ENCODE measurements at places on chromosomes 3 and 15.

GRCh38 chr15:78325092-78325843 lies 14.9 kb upstream of the CRABP1 start:
- no peak for DNase-seq

- DNase-seq = peak; percentile 99
Observed at GRCh38 chr3:101676765-101677435, at the start of gene ZBTB11. Gene ZBTB11, minus strand, starts transcription at chr3:101677132. Its CDS starts 218 bp downstream, at chr3:101676914.

DNA sequence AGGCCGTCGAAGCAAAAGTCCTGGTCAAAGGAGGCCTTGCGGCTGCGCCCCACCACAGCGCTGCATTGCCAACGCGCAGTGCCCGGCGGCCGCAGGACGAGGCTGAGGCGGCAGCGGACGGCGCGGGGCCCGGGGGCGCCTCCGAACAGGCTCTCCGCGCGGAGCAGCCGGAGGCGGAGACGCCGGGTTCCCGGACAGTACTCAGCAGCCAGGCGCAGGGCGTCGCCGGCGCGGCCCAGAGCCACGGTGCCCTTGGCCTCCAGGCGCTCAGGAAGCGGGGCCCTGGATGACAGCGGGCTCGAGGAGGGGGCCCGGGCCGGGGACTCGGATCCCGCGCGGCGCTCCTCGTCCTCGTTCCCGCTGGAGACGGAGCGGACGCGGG lies 1.1 kb downstream of the C2CD4B start:
- no peak for DNase-seq

DNA sequence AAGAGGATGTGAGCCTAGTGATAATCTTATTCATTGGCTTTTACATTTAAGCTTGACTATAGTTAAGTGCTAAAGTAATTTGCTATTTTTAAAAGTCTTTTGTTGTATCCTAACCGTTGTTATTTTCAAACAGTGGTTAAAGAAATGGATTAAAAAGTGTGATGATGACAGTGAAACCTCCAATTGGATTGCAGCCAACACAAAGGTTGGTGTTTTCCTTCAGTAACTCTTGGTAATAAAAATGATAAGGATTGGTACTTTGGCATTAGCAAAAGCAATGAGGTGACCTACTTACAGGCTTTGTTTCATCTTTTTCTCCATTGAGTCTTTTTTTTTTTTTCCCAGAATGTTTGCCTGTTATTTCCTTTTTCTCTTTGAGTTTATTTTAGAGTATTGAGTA lies 87.5 kb upstream of the GOLGA6B start:
- DNase-seq = no peak

- DNase-seq = no peak
Observed at GRCh38 chr3:37163262-37164015, 10.9 kb downstream of the LRRFIP2 start.

- no peak for DNase-seq
Observed at GRCh38 chr15:84929795-84930603, 45.5 kb downstream of the SLC28A1 start.

DNA sequence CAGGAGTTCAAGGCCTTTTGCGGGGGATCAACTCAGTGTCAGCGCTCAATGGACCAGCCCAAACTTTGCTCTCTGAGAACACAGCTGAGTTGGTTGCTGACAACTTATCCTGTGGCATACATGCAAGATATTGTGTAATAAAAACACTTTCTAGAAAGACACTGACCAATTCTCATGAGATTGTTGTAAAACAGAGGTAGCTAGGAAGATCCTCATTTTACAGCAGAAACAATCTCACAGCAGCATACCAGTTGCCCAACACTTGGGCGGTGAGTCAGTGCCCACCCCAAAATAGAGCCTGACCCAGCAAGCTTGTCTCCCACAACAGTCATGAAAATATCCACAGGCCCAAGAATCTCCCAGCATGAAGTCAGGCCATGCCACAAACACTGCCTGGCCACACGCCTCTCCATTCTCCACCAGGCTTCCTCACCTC lies 18.2 kb downstream of the KLHL6 start:
- DNase-seq = no peak

DNA sequence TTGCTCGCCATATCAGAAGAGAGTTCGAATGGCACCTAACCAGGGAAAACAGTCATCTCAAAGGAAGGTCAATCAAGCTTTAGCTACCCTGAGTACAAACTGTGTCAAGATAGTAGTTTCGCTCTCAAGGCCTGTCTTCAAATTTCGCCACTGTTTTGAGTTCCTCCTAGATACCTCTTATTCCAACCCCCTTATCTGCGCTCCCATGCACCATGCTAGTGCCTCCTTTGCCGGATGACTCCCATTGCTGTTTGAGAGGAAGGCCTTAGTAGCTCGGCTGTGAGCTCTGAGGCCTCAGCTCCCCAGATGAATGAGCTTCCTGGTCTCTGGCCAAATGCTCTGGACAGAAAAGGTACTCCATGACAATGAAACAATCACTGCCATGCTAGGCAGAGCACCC lies 256.0 kb downstream of the ULK4 start:
- no peak for DNase-seq

DNA sequence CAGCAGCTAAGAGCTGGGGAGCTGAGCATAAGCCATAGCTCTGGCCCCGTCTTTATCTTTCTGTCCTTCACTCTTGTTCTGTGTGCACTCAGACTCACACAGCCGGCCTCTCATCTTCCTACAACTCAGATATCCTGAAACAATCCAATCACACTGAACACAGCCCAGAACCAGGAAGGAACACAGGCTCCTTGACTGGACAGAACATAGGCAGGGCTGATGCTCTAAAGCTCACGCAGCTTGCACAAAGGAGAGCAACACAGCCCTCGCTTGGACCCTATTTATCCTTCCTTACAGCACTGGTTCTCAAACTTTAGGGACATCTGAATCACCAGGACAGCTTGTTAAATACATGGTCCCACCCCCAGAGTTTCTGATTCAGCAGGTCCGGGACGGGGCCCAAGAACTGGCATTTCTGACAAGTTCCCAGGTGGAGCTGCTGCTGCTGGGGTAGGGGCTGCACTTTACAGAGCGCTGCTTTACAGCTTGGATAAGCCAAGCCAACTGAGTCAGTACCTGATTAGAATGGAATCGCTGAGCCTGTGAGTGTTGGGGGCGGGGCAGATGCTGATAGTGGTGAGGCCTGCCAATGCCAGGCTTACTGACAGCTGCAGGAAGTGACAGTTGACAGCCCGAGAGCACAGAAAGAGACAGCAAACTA lies 65.1 kb downstream of the MRPL46 start:
- no peak for DNase-seq

DNA sequence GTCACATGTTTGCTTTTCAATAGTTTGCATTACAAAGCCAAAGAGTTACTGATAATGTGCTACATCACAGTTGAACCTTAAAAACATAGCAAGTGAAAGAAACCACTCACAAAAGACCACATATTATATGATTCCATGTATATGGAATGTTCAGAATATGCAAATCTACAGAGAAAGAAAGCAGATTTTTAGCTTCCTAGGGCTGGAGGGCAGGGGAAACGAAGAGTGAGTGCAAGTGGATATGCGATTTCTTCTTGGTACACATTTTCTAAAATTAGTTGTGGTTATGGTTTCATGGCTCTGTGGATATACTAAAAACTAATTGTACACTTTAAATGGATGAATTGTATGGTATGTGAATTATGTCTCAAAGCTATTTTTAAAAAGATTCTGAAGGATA lies 4.0 kb upstream of the GBE1 start:
- DNase-seq = no peak

- peak; percentile 74 for DNase-seq
Observed at GRCh38 chr15:63121382-63122001, at the start of gene LACTB. Gene LACTB, plus strand, starts transcription at chr15:63121861. Its CDS starts 11 bp downstream, at chr15:63121872.
